Activated CD4-positive, alpha-beta T cell treated with anti-CD3 and anti-CD28 coated beads, Interleukin-2, amount 10 ng/mL, durations not matched to agents 24 days and 14 days (primary cell): ENCODE measurements at places on chromosomes 11 and 22. TPM values are rescaled to one million over a fixed set of nuclear protein-coding genes. Genes with fewer than 3 reads are reported as not detected.

The CHRNA10 gene
- total RNA-seq: 2.0 and 2.7 TPM in 2 replicates

The ZNF215 gene
- 3.4 and 3.6 TPM in 2 replicates for total RNA-seq

The POU2AF1 gene
- 65.6 and 68.9 TPM in 2 replicates for total RNA-seq

DNA sequence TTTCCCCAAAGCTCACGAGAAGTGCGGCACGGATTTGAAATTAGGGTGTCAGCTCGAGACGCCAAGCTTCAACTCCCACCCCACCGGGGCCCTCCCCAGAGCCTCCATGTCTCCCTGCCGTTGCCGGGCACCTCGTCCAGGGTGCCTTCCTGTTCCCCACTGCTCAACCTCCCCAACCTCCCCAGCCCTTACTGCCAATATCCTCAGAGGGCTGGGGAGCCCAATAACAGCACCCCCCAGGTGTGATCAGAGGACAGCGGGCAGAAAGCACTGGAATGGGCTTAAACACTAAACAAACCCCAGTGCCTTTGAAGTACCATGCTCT, 1336.4 kb downstream of the TBC1D22A start:
- no peak for DNase-seq
- peaks cover 13% of the 10 kb centered on the region for H3K27me3 ChIP-seq
- no peaks in the 10 kb centered on the region for H3K36me3 ChIP-seq
- H3K4me3 ChIP-seq: peak overlapping the region; percentile 26

DNA sequence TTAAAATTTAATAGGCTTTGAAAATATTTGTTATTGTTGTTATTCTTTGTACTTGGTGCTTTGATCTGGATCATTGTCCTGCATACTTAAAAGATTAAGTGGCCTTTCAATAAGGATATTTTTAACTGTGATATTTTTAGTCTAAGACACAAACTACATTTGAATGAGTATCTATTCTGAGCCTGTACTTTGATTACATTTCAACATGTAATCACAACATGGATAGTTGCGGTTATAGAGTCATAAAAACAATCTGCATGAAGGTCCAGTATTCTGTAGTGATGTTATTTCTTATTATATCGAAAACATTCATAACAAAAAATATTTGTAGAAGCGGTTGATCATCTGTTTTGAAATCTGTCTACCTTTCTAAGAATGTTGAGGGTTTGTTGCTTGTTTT, 58.6 kb downstream of the HIPK3 start:
- peaks cover 6% of the 10 kb centered on the region for H3K4me1 ChIP-seq
- H3K36me3 ChIP-seq: no peaks in the 10 kb centered on the region
- no peak overlapping the region for H3K27ac ChIP-seq
- no peak for DNase-seq
